ENCODE measurements at places on chromosomes 7 and 10.

DNA sequence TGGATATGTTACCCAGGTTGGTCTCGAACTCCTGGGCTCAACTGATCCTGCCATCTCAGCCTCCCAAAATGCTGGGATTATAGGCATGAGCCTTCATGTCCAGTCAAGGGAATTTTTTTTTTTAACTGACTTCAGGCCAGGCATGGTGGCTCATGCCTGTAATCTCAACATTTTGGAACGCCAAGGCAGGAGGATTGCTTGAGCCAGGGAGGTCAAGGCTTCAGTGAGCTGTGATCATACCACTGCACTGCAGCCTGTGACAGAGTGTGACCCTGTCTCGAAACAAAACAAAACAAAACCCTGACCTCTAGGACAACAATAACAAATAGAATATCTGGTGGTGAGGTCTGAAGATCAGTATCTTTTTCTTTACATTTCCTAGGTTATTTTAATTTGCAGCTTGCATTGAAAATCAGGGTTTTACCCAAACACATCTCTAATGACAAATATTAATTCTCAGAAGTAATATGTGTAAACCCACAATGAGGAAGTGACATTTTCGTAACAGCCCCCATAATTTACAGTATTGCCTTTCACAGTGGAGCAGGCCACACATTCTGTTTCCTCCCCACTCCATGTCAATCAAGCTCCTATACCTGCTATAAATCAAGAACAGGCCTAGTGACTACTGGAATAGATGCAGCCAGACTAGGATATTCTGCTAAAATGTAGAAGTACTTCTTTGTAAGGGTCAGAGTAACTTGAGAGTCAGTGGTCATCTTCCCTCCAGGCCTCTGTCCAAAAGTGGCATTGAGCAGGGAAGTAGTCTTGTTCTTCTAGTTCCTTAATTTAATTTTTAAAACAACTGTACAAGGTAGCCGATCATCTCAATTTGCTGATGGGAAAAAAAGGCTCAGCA, 43.3 kb upstream of the ECHDC3 start:
- DNase-seq, result peak; percentile 53

- no peak for DNase-seq
These were observed 3.2 kb upstream of the DUSP5 start for GRCh38 chr10:110494532-110494931.

- DNase-seq, result no peak
These were observed 177.5 kb downstream of the TWIST1 start for GRCh38 chr7:18939771-18940592.

DNA sequence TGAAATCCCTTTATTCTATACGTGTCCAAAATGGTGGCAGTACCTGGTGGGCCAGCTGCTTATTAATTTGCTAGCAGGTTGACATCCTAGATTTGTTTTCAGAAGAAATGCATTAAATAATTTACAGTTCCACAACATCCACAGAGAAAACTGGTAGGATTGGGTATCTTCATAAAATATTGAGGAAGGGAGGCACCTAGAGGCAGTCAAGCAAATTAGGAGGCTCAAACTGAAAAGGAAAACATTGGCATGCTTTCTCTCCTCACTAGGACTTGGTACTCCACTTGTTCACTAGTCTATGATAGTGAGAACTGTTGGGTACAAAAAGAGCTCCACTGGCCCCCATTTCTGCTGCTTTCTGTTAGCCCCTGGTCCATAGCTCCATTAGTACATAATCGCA, 18.3 kb upstream of the LRGUK start:
- DNase-seq, result no peak

- no peak for DNase-seq
These were observed 351.2 kb downstream of the DGKB start for GRCh38 chr7:14551310-14551709.

GRCh38 chr10:122112021-122112616, 123.2 kb downstream of the TACC2 start:
- no peak for DNase-seq

All from suppressor macrophage treated with lipopolysaccharide for 1 hour (primary cell).